Activated T-helper 2 cell treated with anti-CD3 and anti-CD28 coated beads, Interferon-gamma antibody, Interleukin-2, Interleukin-4, amounts not matched to agents 10 μg/mL and 5 μg/mL and 100 μg/mL, durations not matched to agents 14 hours and 24 hours and 36 hours (primary cell): ENCODE measurements at places on chromosomes 4 and X.

DNA sequence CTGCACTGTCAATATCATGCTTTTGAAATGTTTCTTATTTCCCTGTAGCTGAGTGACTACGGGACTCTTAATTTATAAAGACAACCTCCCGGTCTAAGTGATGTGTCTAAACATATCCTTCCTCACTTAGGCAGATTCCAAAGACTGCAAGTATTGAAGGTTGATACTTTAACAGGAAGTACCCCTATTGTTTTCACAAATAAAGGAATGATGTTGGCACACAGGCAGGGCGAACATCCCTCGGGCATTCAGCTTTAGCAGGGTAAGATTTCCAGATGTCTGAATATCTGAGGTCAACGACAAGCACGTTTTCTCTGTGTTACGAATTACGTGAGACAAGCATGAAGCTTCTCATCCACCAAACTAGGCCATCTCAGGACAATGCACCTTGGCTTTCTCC lies 638.0 kb upstream of the FRG1 start:
- no peak for DNase-seq
- H3K4me3 ChIP-seq, result no peak overlapping the region
- H3K36me3 ChIP-seq, result no peaks in the 10 kb centered on the region
- H3K4me1 ChIP-seq, result no peaks in the 10 kb centered on the region
- no peaks in the 10 kb centered on the region for H3K27me3 ChIP-seq
- H3K27ac ChIP-seq, result no peak overlapping the region

DNA sequence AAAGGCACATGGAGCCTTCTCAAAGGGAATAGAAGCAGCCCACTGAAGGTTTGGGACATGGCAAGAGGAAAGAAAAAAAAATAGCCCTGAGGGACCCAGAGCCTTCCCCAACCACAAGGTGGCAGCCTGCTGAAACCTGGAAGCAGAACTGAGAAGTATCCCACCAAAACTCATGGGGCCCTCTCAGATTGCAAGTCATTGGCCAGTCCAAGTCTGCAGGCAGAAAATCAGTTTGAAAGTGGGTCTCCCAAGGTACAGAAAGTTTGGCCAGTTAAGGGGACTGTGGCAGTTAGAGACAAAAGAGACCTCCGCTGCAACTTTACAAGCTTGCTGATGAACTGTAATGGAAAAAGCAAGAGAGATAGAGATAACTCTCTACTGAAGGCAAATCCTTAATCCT lies 155.8 kb downstream of the ANTXR2 start:
- H3K4me1 ChIP-seq, result peaks cover 15% of the 10 kb centered on the region
- H3K27ac ChIP-seq, result no peak overlapping the region
- H3K36me3 ChIP-seq, result no peaks in the 10 kb centered on the region
- no peak overlapping the region for H3K4me3 ChIP-seq
- H3K27me3 ChIP-seq, result peaks cover 5% of the 10 kb centered on the region

DNA sequence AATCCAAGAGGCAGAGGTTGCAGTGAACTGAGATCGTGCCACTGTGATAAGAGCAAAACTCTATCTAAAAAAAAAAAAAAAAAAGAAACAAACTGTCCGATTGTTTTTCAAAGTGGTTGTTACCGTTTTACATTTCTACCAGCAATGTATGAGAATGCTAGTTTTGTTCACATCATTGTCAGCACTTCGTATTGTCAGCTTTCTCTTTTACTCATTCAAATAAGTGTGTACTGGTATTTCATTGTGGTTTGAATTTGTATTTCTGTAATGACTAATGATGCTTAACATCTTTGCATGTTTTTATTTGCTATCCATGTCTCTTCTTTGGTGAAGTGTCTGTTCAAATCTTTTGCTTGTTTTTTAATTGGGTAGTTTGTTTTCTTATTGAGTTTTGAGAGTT lies 65.8 kb downstream of the GPR101 start:
- no peak overlapping the region for H3K27ac ChIP-seq
- H3K27me3 ChIP-seq, result no peaks in the 10 kb centered on the region
- H3K4me1 ChIP-seq, result peaks cover 10% of the 10 kb centered on the region
- H3K4me3 ChIP-seq, result no peak overlapping the region

GRCh38 chr4:98468709-98469108 lies 189.7 kb downstream of the TSPAN5 start:
- no peaks in the 10 kb centered on the region for H3K27me3 ChIP-seq
- H3K27ac ChIP-seq, result no peak overlapping the region
- no peak for DNase-seq
- H3K4me3 ChIP-seq, result no peak overlapping the region

DNA sequence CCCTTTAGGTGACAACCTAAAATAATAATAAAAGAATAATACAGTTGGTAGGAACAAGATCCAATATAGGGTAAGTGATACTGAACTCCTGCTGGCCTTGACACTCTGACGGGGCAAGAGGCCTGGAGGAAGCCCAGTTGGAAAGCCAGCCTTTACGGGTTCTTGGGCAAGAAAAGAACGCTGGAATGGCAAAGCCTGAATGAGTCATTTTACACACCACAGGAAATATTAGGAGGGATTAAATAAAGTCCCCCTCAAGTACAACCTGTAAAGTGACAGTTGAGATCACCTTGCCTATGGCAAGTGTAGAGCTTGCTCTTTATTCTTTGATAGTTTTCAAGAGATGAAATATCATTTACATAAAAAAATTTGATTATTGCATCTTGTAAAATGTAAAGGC lies 244.5 kb upstream of the TLL1 start:
- no peaks in the 10 kb centered on the region for H3K4me1 ChIP-seq
- no peaks in the 10 kb centered on the region for H3K36me3 ChIP-seq
- DNase-seq, result no peak
